ENCODE measurements at places on chromosomes 16 and 17. TPM values are rescaled to one million over a fixed set of nuclear protein-coding genes. Genes with fewer than 3 reads are reported as not detected.

AANAT gene
- 0.27 TPM for total RNA-seq

RAB37 gene
- 1.4 TPM for total RNA-seq

ABCA10 gene
- 0.08 TPM for total RNA-seq

CIBAR2 gene
- not detected for total RNA-seq

SHBG gene
- total RNA-seq, result 0.35 TPM

CRHR1 gene
- 0.16 TPM for total RNA-seq

PRDM7 gene
- total RNA-seq, result not detected

MT1G gene
- not detected for total RNA-seq

C1QTNF1 gene
- total RNA-seq, result 38.0 TPM

TM4SF5 gene
- total RNA-seq, result 1.0 TPM

Measured in A549 treated with CORT108297 at 1 μM for 4 hours (cell line).